ENCODE measurements at places on chromosomes 7 and 10.

DNA sequence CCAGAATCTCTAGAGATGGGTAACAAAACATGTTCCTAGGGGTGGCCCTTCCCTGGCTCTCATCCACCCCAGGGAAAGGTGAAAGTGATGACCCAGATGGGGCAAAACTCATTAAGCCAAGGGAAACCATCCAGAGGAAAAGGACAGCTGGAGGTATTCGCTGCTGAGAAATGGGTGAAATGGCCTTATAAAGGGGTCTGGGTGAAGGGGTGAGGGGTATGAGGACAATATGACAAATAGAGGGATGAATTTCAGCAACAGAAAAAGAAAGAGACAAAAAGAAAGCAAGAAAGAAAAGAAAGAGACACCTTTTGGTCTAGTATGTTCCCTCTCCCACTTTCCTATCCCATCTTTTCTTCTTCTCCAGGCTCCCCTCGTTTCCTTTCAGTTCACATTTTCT, 26.6 kb downstream of the ARHGAP21 start:
- DNase-seq = no peak

DNA sequence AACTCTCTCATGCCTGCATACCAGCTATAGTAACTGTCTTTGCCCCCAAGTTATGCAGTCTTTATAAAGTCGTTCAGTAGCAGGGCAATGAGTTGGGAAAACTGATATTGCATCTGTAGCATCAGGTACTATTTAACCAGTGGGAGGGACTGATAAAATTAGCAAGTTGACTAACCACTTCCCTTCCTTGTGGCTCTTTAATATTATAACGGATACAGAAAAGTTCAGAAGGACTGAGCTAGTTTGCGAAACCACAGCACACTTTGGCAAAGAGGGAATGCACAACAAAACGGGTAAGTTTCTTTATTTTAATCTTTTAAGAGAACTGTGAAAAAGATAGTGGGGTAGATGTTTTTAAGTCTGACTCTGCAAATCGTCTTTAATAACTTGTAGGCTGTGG, 205.3 kb upstream of the HDAC9 start:
- no peak for DNase-seq

DNA sequence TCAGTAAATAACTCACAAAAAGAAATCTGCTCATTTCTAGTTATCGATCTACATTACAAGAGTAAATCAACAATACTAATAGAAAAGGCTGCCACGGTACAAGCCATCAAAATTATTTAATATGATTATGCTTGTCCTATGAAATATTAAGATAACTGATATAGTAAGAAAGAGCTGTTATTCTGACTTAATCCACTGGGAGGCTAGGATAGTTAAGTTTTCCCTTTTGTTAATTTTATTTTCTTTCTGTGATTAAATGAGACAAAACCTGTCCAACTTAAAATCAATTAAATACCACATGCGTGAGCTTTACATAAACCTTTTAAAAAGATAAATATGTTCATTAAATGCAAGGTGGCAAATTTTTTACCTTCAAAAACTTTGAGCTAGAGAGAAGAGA, 114.8 kb downstream of the LMBR1 start:
- DNase-seq = no peak

GRCh38 chr10:48568546-48568945, 36.3 kb downstream of the ARHGAP22 start:
- no peak for DNase-seq

DNA sequence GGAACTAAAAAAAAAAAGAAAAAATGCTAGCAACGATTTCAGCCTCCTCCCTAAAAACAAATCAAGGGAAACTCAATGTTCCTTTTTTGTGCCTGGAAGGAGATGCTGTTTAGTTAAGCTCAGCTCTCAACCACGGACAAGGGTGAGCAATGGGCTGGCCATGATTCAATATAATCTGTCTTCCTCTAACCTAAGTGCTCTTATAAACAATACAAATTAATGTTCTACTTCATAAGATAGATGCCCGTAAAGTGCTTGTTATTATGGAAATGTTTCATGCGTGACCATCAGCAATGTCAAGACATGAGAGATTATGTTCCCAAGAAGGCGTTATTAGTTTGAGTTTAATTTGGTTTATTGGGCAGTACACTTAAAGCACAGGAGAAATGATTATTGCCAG, 320.3 kb downstream of the SFMBT2 start:
- DNase-seq = no peak

GRCh38 chr10:89921403-89921802, 220.0 kb downstream of the KIF20B start:
- DNase-seq = no peak

- DNase-seq = peak; percentile 55
These were observed 534 bp downstream of the UBE3C start for GRCh38 chr7:157139111-157139809.

- DNase-seq = no peak
These were observed 142.8 kb upstream of the PHYHIPL start for GRCh38 chr10:59033622-59034021.

- no peak for DNase-seq
These were observed 230.9 kb downstream of the CREB5 start for GRCh38 chr7:28643188-28643569.

DNA sequence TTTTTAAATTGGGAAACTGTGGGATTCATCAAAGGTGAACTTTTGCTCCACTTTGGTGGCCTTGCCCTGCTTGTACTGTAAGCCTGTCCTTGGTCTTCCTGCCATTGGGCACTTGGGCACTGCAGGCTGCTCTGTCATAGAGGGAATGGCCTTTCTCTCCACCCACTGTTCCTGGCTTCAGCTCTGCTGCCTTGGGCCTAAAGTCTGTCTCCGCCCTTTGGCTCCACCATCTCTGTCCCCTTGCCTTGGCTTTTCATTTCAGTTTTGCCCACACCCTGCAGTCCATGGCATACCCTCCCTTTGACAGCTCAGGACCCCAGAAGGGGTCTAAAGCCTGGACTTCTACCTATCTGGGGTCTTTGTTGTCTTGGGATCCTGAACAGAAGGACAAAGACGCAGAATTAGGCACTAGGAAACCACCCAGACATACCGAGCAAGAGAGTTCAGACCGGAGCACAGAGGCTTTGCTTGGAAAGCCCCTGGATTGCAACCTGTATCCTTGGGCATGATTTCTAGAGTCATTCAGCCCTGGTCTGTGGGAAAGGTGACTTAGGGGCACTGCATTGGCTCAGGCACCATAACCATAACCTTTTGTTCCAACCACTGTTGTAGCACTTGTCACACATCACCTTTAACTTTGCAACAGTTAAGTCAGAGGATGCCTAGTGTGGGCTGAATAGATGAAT, 5.2 kb upstream of the ARHGAP22 start:
- DNase-seq = no peak

- no peak for DNase-seq
These were observed 9.8 kb upstream of the PLAC9 start for GRCh38 chr10:80122746-80123145.

DNA sequence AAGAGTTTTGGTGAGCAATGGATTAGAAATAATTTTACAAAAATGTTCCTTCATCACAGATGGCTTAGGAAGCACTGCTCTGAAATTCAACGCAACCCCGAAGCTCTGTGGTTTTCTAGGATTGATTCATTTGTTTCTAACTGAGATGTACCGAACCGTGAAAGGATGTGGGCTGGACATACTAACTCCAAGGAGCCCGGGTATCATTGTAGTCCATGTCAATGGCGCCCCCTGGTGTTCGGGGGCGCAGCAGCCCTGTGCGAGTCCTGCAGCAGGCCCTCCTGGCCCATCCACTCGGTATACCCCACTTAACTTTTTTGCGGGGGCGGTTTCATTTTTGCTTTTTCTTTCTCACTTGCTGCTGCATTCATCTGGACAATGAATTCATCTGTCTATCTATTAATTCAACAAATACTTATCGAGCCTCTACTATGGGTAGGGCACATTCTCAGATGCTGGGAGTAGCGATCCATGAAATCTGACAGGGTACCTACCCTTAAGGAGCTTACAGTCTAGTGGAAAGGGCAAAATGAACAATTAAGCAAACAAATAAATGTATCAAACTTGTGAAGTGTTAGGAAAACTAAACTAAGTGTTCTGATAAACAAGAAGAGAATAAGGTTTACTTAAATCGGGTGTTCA, 25.2 kb upstream of the ITPRID1 start:
- DNase-seq = peak; percentile 26

- no peak for DNase-seq
These were observed 154.7 kb upstream of the TMEM106B start for GRCh38 chr7:12056381-12056780.

DNA sequence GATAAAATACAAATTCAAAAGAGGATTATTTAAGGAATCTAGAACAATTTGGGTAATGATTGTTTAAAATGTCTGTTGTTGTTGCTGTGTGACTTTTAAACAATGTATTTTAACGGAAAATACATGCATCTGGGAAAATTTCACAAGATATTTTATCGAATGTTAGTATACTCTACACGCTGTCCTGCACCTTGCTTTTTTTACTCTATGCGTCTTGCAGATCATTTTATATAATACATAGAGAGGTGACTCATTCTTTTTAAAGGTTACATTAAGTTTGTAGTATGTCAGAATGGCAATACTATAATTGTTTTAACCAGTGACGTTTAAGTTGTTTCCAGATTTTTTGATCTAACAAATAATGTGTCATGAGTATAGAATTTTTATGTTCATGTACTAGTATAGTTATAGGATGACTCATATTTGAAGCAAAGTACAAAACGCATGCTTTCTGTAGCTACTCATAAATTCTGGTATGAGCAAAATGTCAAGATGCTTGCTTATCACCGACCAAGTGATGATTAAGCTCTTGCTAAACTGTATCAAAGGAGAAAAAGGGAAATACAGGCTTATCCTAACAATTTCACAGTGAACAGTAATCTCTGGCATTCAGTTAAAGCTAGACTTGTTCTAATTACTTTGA, 4.9 kb downstream of the DKK1 start:
- DNase-seq = no peak

- no peak for DNase-seq
These were observed 57.9 kb upstream of the FAM133B start for GRCh38 chr7:92648067-92648466.

- no peak for DNase-seq
These were observed 65.2 kb downstream of the ATE1 start for GRCh38 chr10:121862649-121863048.

DNA sequence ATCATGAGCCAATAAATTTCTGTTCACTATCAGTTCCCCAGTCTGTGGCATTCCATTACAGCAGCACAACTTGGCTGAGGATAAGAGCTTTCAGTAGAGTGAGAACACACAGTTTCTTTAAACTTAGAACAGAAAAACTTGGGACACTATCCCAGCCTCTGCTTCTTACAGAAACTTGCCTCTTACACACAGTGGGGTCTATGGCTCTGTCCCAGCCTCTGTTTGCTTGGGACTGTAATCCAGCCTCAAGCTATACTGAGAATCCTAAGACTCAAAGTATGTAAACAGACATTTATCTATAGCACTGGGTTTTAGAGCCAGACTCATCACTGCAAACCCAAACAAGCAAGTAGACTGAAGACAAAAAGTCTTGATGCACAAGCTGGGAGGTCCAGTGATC, 355.8 kb upstream of the VSTM2A start:
- DNase-seq = no peak

GRCh38 chr7:25173184-25173583, 48.1 kb upstream of the CYCS start:
- no peak for DNase-seq

DNA sequence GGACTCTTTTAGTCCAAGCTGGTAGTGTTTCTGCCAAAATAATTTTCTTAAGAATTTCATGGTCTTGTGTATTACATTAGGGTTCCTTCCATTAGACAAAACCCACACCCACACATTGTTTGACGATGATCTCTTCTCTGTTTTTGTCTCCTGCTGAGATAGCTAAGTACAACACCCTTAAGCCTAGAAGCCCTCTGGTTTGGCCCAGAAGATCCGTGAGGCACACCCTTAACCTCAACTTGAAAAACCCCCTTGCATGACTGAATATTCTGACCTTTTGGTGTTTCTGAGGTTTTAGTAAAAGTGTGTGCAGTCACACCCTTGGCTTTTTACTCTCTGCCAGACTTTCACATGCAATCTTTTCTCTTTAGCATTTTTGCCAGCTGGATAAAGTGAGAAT, 29.3 kb upstream of the ERCC6 start:
- DNase-seq = no peak

DNA sequence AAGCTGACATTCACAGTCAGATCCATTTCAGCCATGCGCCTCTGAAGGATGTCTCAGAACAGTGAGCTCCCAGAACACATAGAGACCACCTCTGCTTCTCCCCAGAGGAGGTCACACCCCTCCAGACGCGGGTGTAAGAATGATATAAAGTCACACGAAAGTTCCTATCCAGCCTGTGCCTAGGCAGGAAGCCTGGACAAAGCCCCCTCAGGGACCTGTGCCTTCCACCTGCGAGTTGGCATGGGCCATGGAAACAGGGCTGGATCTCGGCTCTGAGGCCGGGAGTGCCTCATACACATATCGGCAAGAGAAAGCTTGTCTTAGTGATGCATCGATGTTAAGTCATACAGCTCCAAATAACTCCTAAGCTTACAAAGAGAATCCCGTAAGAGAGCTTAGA, 5.0 kb downstream of the VIPR2 start:
- no peak for DNase-seq

DNA sequence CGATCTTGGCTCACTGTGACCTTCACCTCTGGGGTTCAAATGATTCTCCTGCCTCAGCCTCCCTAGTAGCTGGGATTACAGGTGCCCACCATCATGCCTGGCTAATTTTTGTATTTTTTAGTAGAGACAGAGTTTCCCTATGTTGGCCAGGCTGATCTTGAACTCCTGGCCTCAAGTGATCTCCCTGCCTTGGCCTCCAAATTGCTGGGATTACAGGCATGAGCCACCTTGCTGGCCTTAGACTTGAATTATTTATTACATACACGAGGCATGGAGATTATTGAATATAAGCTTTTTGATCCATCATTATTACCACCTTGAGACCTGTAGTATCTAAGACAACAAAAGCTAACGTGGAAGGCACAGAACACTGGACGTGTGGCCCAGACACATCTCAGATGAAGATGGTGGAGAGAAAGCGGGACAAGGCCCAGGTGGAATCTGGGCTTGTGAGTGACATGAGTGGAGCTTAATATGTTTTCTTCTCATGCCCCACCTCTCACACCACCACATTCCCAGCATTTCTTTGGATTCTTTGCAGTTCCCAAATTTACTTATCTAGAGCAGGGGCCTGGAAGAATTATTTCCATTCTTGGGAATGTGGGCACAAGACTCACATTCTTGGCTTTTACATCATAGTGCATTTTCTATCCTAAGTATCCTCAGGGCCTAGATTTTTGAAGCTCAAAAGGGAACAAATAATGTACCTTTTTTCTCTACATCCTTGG, 76.6 kb downstream of the SUGCT start:
- DNase-seq = no peak
